ENCODE measurements at places on chromosomes 6 and 20.

DNA sequence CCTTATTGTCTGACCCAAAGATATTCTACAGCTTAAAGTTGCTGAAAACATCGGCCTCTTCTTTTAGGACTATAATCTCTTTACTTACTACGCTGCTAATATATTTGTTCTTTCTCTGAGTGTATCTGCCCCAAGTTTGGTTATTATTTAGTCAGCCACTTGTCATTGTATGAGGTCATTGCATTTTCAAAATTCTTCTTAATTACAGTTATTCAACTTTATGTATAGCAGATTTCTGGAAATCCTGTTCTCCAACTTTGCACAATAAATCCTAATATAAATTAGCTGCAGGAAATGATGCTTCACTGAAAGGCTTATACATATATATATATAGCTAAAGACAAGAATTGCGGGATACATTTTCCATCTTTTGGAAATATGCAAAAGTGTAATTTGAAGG, 88.5 kb upstream of the HIVEP1 start:
- DNase-seq = no peak

DNA sequence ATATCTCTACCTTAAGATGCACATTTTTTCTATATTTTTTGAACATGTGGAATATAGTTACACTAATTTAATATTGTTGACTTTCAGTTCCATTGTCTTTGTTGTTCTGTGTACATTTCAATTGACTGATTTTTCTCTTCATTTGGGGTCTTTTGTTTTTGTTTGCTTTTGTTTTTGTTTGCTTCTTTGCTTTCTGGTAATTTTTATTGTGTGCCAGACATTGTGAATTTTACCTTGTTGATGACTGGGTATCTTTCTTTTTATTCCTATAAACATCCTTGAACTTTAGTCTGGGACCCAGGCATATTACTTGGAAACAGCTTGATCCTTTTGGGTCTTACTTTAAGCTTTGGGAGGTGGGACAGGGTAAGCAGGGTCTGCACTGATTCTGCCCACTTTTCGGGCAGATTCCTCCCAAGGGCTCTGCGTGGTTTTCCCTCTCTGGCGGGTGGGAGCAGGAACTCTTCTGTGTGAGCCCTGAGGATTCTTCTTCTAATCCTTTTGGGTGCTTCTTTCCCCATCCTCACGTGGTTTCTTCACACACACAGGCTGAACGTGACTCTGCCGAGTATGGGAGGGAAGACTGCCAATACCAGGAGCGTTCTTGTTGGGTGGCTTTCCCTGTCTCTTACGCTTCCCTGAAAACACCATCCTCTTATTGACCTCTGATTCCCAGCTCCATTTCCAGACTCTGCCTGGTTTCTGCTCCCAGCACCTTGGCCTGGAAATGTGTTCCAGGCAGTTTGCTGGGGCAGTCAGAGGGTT, 200.5 kb downstream of the ARID1B start:
- no peak for DNase-seq

- no peak for DNase-seq
Measured at GRCh38 chr6:3139090-3139903, 18.0 kb downstream of the TUBB2A start.

- no peak for DNase-seq
Measured at GRCh38 chr20:32297439-32297838, 20.0 kb downstream of the KIF3B start.

DNA sequence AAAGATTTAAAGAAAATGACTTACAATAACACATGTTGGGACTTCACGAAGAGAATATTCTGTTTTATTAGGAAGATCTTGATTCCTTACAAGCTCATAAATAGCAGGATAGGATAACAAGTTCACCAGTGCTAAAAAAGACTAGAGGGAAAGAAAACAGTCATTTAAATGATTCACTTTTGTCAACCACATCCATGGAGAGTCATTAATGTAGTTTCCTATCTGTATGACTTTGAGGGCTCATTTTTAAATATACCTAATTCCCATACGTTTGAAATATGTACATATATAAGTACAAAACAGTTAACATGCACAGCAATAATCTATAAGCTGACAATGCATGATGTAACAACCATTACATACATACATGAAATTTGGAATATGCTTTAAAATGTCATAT, 111.1 kb downstream of the TBC1D32 start:
- no peak for DNase-seq

DNA sequence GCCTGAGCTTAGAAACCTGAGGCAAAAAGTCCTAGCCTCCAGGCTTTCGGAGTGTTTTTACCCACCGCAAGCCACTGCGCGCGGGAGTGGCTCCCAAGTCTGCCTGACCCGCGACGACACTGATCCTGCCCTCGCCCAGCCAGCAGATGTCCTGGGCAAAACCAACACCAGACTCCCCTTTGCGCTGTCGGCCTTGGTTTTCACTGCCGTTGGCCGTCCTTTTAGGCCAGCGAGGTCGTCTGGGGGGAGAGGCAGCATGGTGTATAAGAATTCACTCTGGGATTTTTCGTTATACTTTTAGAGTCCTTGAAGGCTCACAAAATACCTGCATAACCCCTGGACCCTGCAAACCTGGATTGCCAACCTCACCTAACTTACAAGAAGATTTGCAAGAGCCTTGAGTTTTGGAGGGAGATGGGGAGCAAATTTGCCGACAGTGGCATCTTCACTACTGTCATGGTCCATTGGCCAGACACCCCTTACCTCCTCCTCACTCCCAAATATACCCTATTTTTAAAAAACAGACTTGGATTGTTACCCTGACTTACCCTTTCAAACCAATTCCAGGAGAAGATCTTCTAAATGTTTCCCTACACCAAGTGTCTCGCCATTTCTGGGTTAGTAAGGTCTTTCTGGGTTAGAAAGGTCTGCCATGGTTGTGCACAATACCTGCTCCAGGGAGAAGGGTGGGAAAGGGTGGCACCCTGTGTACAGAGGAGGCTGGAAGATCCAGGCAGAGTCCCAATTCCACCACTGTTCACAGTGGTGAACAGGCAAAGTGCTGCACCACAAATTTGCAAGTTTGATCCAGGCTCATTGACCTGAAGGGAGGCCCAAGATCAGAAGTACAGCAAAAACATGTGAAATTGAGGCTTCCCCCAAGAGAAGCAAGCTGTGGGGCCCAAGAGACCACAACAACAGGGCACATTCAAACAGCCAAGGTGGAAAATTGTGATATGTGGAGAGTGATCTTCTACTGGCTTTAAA, 4.4 kb downstream of the FOXA2 start:
- no peak for DNase-seq

GRCh38 chr20:33843050-33843449, 31.9 kb downstream of the CHMP4B start:
- no peak for DNase-seq

DNA sequence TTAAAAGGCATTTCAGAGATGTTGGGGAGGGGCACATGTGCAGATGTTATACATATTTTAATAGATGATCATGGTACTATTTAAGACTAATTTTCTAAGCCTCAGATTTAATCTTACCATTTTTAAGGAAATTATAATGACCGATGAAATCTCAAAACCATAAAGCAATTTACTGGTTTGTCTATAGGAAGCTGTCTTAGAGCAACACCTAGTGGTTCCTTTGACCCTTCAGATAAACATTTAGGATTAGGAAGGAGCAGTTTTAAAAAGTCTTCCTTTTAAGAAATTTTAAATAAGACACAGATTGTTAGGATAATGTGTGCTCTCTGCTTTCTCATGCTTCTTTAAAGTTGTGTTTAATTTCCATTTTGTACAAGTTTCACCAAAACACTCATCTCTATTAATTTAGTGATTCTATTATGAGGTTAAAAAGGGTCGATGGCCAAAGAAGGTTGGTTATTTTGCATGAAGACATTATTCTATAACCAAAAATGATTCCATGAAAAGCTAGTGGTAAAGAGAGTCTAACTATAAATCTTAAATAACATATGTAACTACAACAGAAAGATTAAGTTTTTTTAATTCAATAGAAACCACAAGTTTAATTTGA, 376.4 kb downstream of the HACE1 start:
- DNase-seq = no peak

DNA sequence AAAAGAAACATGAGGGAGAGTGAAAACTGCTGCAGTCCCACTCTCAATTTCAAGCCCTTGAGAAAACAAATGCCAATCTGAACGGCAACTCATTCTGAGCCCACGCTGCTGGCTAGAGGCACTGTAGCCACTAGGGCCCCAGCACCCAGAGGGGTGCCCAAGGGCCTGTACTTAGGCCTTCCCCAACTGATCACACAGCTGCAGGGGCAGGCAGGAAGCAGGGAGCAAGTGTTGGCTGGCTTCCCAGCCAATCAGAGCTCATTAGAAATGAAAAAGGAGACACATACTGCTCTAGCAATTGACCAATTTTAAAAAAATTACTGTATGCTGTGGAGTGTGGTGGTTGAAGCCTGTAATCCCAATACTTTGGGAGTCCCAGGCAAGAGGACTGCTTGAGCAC, 3.7 kb upstream of the BEND3 start:
- DNase-seq = no peak

- no peak for DNase-seq
Measured at GRCh38 chr6:116073765-116074440, 13.2 kb upstream of the FRK start.
